ENCODE measurements at places on chromosomes 3 and 15.

GRCh38 chr3:113838631-113839209, at the start of gene GRAMD1C:
GRAMD1C (plus strand) TSS chr3:113838788; CDS start chr3:113838910, 122 bp downstream.
- DNase-seq = peak; percentile 88

DNA sequence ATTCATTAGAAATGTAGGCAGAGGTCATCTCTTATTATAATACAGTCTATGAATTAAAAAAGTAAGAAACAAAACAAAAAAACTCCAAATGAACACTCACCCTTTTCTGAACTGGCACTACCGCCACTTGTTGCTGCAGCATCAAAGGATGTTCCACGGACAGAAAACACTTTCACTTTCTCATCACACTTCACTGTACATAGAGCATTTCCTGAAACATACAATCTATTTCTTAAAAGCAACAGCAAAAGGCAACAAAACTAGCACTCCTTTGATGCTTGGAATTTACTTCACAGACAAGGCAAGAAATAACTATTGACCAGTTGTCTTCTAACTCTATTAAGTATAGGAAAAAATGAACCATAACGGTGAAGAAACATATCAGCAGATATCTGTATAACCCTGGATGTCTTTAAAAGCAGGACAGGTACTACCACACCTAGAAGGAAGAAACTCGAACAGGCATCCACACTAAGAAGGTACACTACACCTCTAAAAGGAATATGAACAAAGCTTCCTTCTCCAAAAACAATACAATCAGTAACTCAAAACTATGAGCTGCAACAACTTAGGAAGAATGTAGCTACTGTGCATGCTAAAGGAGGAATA, 24.9 kb downstream of the ETFA start:
- no peak for DNase-seq

DNA sequence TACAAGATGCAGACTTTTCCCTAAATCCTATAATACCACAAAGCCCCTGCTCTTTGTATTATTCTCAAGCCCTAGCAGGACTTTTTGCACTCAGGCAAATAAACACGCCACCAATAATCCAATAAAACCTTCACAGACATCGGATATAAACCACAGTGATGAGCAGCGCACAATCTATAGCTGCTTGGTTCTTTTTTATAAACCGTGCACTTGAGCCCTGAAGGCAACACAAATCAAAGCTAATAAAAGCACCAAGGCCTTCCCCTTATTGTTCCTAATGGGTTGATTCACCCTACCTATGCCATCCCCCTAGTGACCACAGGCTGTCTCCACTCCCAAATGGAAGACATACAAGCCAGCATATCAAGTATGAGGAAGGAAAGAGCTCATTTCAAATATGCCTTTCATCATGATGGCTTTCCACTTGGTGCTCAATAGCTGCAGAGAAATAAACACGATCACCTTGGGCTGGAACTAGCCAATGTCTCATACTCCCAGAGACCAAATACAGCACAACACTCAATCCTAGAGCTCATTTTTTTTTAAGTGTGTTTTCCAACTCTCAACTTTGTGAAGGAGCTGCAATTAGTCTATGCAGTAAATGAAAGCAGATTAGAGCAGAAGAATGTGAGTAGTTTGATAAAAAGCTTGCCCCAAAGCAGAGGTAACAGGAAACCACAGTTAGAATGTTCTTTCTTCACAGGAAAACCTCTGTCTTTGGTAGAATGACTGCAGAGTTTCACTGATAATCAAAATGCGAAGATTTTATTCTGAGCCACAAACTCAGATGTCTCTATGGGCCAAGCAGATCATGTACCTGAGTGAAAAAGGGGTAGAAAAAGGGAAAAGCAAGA, 573.9 kb downstream of the AGBL1 start:
- DNase-seq = no peak

GRCh38 chr15:72516777-72517176, 42.6 kb downstream of the ARIH1 start:
- no peak for DNase-seq

GRCh38 chr3:535566-536416, 339.2 kb downstream of the CHL1 start:
- no peak for DNase-seq

- no peak for DNase-seq
These were observed 618.1 kb downstream of the PYDC2 start for GRCh38 chr3:192079098-192079497.

- DNase-seq = no peak
These were observed 6.7 kb downstream of the SRP14 start for GRCh38 chr15:40032125-40032839.

- no peak for DNase-seq
These were observed 160.2 kb downstream of the SPATA16 start for GRCh38 chr3:172980849-172981248.

DNA sequence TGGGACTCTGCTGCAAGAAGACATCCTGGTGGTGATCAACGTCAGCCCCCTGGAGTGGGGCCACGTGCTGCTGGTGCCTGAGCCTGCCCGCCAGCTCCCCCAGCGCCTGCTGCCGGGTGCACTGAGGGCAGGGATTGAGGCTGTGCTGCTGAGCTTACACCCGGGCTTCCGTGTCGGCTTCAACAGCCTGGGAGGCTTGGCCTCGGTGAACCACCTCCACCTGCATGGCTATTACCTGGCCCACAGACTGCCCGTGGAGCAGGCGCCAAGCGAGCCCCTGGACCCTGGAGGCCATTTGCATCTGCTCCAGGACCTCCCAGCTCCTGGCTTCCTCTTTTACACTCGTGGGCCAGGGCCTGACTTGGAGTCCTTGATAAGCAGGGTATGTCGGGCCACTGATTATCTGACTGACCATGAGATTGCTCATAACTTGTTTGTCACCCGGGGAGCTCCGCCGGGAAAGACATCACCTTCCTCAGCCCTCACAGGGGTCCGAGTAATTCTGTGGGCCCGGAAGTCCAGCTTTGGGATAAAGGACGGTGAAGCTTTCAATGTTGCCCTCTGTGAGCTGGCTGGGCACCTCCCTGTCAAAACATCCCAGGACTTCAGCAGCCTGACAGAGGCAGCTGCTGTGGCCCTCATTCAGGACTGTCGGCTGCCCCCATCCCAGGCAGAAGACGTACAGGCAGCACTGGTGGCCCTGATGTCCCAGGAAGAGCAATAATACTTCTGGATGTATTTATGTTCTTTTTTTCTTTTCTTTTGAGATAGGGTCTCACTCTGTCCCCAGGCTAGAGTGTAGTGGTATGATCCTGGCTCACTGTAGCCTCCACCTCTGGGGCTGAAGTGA, 7.6 kb downstream of the GDPGP1 start:
- no peak for DNase-seq

GRCh38 chr15:78276064-78276943, 11.9 kb downstream of the DNAJA4 start:
- no peak for DNase-seq

DNA sequence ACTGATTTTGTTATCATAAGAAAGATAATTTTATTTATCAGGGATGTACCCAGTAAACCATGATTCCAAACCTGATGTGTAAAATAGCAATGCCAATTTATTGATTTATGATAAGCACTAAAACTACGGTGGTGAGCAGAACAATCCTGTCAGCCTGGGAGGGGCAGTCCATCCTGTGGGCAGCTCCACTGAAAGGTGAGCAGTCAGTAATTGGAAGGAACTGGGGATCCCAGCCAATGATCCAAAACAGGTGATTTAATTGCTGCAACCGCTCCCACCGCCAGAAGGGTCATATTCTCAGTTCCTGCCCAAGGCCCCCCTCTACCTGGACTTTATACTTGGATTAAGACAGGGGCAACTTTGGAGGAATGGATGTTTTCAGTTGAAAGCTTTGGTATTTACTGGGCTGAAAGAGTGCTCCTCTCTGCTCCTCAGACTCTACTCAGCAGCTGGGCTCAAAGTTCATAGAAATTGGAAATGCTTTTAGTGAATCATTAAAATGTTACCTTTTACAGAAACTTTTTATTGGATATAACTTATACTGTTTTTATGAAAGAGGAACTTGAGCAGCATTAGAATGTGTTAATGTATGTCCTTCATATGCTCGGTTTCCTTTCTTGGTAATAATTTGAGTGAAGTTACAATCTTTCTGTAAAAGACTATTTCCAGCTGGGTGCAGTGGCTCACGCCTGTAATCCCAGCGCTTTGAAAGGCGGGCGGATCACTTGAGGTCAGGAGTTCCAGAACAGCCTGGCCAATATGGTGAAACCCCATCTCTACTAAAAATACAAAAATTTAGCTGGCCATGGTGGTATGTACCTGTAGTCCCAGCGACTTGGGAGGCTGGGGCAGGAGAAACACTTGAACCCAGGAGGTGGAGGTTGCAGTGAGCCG, 198.6 kb upstream of the IL12A start:
- peak; percentile 69 for DNase-seq

DNA sequence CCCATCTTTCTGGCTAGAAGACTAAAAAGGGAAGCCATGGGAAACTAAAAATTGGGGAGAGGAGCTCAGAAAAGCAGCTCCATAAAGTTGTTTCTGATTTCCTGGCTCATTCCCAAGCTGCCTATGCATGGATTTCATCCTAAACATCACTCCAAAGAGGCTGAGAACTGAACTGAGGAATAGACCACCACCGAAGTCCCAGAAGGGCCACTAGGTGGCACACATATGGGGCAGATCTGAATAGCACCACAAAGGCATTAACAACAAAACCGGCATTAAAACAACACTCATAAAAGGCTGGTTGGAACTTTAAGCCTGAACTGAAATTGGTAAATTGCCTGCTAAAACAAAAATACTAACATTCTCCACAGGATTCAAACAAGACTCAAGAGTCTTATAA, 106.3 kb downstream of the PLD1 start:
- peak; percentile 42 for DNase-seq

- no peak for DNase-seq
These were observed 113.8 kb downstream of the ADCY5 start for GRCh38 chr3:123335007-123335670.

DNA sequence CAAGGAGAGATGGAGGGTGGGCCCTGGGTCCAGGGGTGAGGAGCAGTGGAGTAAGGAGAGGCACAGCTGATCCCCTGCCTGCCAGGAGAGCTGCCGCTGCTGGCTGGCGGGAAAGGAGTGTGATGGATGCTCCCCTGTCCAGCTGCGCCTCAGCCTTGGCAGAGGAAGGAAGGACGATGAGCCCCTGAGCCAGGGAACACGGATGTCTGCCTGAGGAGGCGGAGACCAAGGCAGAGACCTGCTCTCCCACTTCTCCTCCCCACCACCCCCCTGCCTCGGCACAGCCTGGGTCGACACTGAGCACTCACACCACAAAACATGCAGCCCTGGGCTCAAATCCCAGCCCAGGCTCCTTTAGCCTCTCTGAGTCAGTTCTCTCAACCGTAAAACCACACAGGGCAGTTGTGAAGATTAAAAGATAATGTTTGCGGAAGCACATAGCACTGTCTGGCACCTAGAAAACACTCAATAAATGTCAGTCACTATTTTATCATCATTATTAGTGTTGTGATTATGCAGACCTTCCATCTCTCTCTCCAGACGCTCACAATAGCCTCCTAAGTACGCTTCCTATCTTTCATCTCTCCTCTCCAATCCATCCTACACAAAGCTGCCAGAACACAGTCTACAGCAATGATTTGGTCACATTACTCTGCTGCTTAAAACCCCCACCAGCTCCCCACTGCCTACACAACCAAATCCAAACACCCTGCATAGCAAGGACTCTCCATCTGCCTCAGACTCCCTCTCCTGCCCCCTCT, 52.2 kb downstream of the SEMA5B start:
- DNase-seq = no peak

GRCh38 chr3:63060412-63060811, 185.2 kb upstream of the CADPS start:
- no peak for DNase-seq

DNA sequence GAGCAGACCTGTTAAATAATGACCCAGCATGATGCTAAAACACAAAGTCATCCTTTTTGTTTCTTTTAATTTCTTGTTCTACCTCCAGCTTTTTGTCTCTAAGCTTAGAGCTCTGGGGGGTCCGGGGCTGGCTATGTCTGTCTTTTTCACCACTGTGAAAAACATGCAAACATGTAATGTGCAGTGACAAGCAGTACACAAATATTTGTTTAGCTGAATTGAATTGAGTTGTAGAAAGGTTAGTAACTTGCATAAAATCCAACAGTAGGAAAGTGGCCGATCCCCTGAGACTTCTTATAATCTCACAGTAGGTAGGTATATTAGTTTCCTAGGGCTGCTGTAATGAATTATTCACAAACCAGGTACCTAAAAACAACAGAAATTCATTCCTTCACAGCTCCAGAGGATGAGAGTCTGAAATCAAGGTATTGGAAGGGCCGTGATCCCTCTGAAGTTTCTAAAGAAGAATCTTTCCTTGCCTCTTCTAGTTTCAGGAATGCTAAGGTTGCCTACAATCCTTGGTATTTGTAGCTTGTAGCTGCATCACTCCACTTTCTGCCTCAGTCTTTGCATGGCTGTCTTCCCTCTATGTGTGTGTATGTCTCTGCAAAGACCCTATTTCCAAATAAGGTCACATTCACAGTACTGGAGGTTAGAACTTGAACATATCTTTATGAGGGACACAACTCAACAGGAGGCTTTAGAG, 32.7 kb downstream of the ARL14 start:
- no peak for DNase-seq

- peak; percentile 57 for DNase-seq
These were observed 755.1 kb downstream of the ROBO2 start for GRCh38 chr3:77795013-77795412.

- no peak for DNase-seq
These were observed 189.4 kb downstream of the SLC9A9 start for GRCh38 chr3:143658861-143659260.

GRCh38 chr15:89334510-89335297, at the start of gene POLG:
POLG (minus strand) TSS chr15:89334824; CDS start chr15:89333754, 1,070 bp downstream.
- DNase-seq = peak; percentile 99

- no peak for DNase-seq
These were observed 38.3 kb upstream of the DCUN1D1 start for GRCh38 chr3:183018421-183019192.

GRCh38 chr3:10440684-10441083, 64.7 kb downstream of the ATP2B2 start:
- DNase-seq = no peak

- no peak for DNase-seq
These were observed 55.8 kb downstream of the SHOX2 start for GRCh38 chr3:158050461-158050860.

- no peak for DNase-seq
These were observed 1060.2 kb downstream of the NSUN3 start for GRCh38 chr3:95123104-95123503.

DNA sequence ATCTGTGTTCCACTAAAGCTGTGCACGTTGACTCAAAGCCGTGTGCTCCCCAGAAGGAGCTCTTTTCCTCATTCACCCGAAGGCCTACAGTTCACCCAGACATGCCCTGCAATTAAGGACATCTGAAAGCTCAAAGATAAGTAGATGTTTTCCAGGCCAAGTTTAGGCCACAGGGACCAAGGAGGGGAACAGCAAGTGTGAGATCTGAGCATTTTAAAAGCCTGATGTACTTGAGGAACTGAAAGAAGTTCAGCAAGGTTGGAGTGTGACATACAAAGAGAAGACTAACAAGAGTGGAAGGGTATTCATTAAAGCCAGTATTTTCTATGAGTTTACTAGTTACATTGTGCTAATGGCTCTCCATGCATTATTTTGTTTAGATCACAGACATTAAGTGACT, 68.0 kb downstream of the CASR start:
- no peak for DNase-seq
